ENCODE measurements at places on chromosomes 2 and 18. TPM values are rescaled to one million over a fixed set of nuclear protein-coding genes. Genes with fewer than 3 reads are reported as not detected.

Gene SLC9A4
- not detected for total RNA-seq

Gene KCNF1
- total RNA-seq: 0.08 TPM

Gene ARHGEF33
- total RNA-seq: 0.91 TPM

- H3K36me3 ChIP-seq: no peaks in the 10 kb centered on the region
- H3K4me1 ChIP-seq: no peaks in the 10 kb centered on the region
- DNase-seq: no peak
- no peak overlapping the region for H3K4me3 ChIP-seq
- H3K27ac ChIP-seq: no peak overlapping the region
Observed at GRCh38 chr18:76398295-76398694, 96.7 kb downstream of the ZNF516 start.

DNA sequence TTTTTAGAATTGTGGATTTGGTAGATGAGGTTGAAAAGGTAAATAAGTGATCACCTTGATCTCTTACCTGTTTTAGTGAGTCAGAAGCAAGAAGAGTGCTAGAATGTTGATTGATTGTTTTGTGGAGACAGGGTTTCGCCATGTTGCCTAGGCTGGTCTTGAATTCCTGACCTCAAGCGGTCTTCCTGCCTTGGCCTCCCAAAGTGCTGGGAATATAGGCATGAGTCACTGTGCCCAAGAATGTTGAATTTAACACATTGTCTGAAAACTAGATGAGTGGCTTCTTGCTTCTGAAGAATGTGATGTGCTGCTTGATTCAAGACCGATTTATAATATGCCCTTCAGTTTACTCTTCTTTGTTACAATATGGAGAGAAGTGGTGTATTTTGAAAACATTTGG is 121.3 kb downstream of the FMNL2 start:
- H3K4me1 ChIP-seq: no peaks in the 10 kb centered on the region
- no peak for DNase-seq

- H3K27me3 ChIP-seq: no peaks in the 10 kb centered on the region
- H3K4me1 ChIP-seq: no peaks in the 10 kb centered on the region
- H3K36me3 ChIP-seq: no peaks in the 10 kb centered on the region
- H3K4me3 ChIP-seq: no peak overlapping the region
- no peak for DNase-seq
Observed at GRCh38 chr2:201633661-201634249, 9.5 kb downstream of the TMEM237 start.

DNA sequence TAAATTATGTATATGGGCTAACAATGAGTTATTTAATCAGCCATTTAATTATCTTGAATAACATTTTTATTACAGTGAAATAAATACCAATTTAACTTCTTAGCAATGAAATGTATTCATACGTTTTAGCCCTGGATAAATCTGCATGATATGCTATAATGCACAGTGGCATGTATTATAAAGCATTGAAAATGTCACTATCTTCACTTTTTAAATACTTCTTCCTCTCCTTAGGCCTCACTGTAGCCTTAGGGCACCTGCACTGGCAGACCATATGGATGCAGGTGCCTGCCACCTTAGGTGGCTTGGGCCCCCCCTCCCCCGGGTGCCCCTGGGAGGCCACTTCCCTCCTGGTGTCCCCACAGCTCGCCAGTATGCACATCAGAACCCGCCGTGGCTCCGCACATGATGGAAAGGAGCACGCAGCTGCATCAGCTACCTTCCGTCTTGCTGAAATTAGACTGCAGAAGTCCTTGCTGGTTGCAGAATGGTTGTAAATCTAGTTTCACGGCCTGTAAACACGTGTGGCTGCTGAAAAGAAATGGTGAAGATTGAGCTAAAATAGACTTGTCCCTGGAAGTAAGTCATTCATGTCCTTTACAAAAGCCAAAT is 56.7 kb downstream of the ADI1 start:
- H3K27me3 ChIP-seq: no peaks in the 10 kb centered on the region
- DNase-seq: no peak
- H3K27ac ChIP-seq: no peak overlapping the region

DNA sequence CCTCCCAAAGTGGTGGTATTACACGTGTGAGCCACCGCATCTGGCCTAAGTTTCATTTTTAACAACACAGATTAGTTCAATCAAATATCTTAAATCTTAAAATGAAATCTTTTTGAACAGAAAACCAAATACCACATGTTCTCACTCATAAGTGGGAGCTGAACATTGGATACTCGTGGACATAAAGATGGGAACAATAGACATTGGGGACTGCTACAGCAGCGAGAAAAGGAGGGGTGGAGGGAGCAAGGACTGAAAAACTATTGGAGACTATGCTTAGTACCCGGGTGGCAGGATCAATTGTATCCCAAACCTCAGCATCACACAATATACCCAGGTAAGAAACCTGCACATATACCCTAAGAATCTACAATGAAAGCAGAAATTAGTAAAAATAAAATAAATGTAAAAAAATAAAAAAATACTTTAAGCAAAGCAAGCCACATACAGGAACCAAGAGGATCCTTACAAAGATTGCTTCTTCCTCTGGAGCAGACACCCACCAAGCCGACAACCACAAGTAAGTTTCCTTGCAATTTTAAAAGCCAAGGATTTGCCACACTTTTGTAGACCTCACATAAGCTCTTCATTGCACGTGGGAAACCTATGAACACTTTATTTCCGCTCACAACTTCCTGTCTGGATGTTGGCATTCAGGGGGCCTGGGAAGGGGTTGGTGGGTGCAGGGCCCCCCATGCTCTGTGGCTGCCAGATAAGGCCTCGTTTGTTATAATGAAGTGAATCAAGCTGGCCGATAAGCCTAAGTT is 147.9 kb downstream of the MYCN start:
- no peaks in the 10 kb centered on the region for H3K4me1 ChIP-seq
- no peaks in the 10 kb centered on the region for H3K36me3 ChIP-seq

DNA sequence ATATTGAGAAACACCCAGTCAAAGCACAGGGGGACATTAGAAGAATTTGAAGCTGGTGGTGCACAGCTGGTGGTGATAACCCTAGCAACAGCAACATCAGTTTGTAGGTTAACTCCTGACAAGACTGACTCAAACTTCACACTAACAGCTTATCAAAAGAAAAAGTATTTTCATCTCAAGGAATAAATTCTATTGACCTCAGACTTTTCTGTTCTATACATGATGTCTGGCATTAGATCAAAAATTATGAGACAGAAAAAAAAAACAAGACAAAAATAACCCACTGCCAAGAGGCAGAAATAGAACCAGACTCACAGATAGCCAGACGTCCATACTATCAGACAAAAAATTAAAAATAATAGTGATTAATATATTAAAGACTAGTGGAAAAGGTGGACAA is 126.1 kb downstream of the COL6A3 start:
- DNase-seq: no peak
- no peak overlapping the region for H3K27ac ChIP-seq
- H3K4me3 ChIP-seq: no peak overlapping the region
- peaks cover 12% of the 10 kb centered on the region for H3K4me1 ChIP-seq
- H3K27me3 ChIP-seq: peaks cover 3% of the 10 kb centered on the region

- H3K4me1 ChIP-seq: peaks cover under 1% of the 10 kb centered on the region
- no peak overlapping the region for H3K4me3 ChIP-seq
- no peak overlapping the region for H3K27ac ChIP-seq
- no peaks in the 10 kb centered on the region for H3K36me3 ChIP-seq
- DNase-seq: no peak
Observed at GRCh38 chr2:45771261-45771660, 119.8 kb downstream of the PRKCE start.

GRCh38 chr18:46488471-46489213 is 168.4 kb downstream of the LOXHD1 start:
- H3K27ac ChIP-seq: no peak overlapping the region
- no peak overlapping the region for H3K4me3 ChIP-seq
- no peaks in the 10 kb centered on the region for H3K27me3 ChIP-seq

GRCh38 chr2:200689115-200689514 is 103.3 kb downstream of the AOX1 start:
- no peaks in the 10 kb centered on the region for H3K4me1 ChIP-seq
- H3K27ac ChIP-seq: no peak overlapping the region
- H3K36me3 ChIP-seq: no peaks in the 10 kb centered on the region
- no peak overlapping the region for H3K4me3 ChIP-seq

GRCh38 chr2:208017721-208018120 is 7.6 kb downstream of the PLEKHM3 start:
- no peaks in the 10 kb centered on the region for H3K36me3 ChIP-seq
- no peak overlapping the region for H3K27ac ChIP-seq
- no peaks in the 10 kb centered on the region for H3K27me3 ChIP-seq
- H3K4me3 ChIP-seq: no peak overlapping the region
